NCI-H748 treated with DMSO at 0.1 percent for 48 hours (cell line): ENCODE measurements at places on chromosomes 2 and 18.
A peak's percentile ranks its signal among the peaks of the same experiment; 100 is the strongest.

DNA sequence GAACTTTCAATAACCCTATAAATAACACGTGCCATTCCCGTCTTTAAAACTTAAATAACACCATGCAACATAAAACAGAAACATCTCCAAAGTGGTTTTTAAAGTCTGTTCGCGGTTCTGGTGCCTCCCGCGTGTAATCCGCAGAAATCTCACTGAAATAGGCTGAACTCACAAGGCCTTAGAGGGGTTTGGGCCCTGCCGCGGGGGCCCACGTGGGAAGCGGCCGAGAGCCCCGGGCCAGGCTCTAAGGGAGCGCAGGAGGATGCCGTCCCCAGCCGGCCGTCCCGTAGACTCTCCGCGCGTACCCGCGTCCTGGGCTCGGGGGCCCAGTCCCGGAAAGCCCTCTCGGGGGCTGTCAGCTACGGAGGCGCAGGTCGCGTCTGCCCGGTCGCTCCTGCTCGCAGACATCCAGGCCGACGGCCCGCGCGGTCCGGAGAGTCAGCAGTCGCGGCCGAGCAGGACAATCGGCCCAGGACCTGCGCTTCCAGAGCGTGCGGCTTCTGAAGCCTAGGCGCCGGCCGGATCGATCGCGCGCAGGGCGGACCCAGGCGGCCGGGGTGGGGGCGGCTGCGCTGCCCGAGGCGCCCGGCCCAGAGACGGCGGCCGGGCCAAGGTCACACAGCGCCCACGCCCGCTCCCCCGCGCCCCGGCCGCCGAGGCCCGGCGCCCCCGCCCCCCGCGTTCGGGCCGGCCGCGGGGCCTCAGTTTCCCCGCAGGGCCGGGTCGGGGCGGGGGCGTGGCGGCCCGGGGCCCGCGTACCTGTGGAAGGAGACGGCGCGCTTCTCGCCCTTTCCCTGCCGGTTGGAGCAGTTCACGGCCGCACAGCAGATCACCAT is 558 bp downstream of the THAP4 start:
- DNase-seq, result no peak

GRCh38 chr2:105725388-105725787 is 19.3 kb upstream of the NCK2 start:
- DNase-seq, result no peak

DNA sequence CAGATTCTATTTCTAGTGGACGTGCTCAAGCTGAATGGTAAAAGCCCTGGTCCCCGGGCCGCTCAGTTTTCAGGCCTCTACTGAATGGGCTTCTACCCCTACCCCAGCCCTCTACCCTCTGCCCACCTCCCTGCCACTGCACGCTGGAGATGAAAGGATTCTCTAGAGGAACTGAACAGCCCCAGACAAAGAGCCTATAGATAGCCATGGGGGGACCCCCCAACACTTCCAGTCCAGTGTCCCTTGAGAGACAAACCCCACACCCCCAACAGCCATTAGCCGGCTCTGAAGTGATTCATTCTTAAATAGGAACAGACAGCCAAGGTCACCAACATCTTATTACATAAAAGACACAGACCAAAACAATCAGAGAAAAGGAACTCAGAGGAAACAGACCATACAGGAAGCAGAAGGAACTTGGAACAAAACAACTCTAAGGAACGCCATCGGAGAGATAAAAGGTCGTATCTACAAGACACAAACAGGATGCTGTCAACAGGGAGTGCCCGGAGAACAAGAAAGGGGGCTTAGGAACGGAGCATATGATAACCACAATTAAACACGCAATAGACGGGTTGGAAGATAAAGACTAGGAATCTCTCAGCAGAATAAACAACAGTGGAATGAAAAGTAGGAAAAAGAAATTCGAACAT is 23.5 kb downstream of the TMEM37 start:
- no peak for DNase-seq

DNA sequence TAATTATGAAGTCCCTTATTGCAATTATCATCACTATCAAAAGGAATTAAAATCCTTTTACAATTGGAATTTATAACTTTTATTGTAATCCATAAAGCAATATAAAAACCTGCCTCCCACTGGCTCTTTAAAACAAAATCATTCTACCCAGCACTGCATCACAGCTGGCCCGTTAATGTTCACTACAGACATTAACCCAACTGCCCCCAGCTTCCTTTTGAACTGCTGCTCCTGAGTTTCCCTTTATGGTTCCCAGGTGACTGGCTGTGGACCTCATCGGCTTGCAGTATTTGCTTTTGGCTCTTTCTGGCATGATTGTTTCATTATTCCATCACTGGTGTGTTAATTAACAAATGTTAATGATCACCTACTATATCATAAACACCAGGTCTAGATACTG is 535.6 kb downstream of the THSD7B start:
- DNase-seq, result no peak

DNA sequence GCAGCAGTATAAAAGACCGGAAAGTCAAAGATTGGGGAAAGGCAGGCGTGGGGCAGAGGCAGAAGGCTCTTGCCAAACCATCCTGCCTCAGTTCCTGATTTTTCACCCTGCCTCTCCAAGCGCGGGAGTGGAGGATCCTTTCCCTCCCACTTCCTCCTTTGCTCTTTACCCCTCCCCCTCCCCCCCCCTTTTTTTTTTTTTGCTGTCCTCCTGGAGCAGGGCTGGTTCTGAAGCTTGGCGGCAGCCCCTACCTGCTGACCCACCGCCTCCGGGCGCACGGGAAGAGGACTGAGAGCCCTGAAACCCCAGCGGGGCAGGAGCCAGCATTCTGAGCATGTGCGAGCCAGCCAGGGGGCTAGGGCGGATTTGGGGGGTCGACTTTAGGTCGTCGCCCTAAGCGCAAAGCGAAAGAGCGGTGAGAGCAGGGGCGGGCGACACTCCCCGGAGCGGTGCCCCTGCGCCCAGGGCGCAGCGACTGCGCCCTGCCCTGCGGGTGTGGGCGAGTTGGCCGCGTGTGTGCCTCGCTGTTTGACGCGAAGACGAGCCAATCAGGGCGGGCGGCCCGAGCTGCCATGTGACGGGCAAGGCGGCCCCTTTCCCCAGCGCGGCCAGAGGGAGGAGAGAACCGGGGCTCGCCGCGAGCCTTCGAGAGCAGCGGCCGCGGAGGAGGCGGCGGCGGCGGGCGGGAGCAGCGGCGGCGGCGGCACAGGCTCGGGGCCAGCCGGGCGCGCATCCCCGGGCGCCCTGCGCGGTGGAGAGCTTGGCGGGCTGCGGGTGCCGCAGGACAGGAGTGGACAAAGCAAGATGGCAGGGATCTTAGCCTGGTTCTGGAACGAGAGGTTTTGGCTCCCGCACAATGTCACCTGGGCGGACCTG is at the start of gene CERS6:
CERS6 (plus strand) TSS at position 628 of the 876 bp plus-strand sequence; CDS start at position 805, 177 bp downstream.
- DNase-seq, result peak; percentile 58

DNA sequence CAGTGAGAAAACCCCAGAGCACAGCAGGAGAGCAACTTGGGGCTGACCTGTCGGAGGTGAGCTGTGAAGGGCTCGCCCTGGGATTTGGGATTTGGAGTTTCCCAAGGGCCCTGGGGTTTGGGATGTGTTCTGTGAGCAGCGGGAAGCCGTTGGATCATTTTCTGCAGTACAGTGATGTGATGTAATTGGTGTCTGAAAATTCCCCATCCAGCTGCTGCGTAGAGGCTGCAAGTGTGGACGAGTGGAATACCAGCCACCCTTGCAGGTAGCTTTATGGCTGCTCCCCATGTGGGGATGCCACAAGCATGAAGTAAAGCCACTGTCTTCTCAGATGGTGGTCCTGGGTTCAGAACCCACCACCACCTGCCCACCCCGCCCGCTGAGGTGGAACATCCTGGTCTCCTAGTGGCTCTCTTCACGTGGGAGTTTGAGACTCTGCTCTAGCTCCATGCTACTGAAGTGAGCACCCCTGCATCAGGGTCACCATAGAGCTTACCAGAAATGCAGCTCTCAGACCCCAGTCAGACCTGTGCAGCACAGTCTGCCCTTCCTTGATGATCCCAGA is 15.0 kb downstream of the IMPA2 start:
- DNase-seq, result no peak

- DNase-seq, result peak; percentile 60
Observed at GRCh38 chr2:239399433-239399920, 1.3 kb downstream of the HDAC4 start.

- no peak for DNase-seq
Observed at GRCh38 chr2:127678531-127678930, 3.2 kb upstream of the LIMS2 start.

- DNase-seq, result peak; percentile 57
Observed at GRCh38 chr18:57772387-57772799, 30.7 kb downstream of the ATP8B1 start.

DNA sequence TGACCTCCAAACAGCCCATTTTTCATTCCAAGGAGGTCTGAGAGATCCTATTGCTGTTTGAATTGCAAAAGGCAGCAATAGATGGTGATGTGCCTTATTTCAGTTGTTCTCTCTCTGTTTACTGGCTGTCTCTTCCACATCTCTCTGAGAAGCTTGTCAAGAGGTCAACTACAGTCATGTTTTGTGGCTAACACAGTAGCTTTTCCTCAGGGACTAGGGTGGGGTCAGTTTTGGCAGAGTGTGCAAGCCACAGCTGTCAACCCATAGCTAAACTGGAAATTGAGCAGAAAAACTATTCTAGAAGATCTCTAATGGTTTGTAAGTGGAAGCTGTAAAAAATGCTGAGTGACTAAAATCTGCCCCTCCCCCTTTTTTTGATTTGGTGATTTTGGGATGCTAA is 67.1 kb downstream of the DIS3L2 start:
- no peak for DNase-seq

- no peak for DNase-seq
Observed at GRCh38 chr2:19484736-19485135, 126.3 kb upstream of the OSR1 start.

- DNase-seq, result peak; percentile 92
Observed at GRCh38 chr2:83081826-83082690, 1377.0 kb downstream of the SUCLG1 start.

- no peak for DNase-seq
Observed at GRCh38 chr18:55073116-55073515, 113.9 kb upstream of the CCDC68 start.
